Stimulated activated CD4-positive, alpha-beta T cell treated with anti-CD3 and anti-CD28 coated beads, Interleukin-15, amount 100 ng/mL, for 1 hour (primary cell): ENCODE measurements at places on chromosomes 2 and 18.

DNA sequence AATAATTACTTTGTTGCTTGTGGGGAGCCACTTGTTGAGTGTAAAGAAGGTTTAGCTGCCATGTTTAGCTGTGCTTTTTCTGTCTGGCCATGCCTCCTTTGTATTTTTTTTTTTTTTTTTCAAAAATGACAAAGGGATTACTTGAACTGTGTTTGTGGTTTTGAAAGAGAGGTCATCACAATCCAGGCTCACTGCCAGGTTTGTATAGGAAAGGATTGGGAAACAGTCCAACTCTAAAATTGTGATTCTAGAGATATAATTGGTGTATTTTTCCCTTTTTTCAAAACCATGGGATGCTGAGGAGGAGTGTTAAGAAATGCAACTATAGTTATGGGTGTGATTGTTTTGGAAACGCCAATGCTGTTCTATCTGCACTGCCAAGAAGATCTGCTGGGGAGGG lies 4.3 kb downstream of the ITPRIPL1 start:
- DNase-seq, result no peak

- DNase-seq, result no peak
Measured at GRCh38 chr2:35063836-35064235, 1291.7 kb upstream of the CRIM1 start.

DNA sequence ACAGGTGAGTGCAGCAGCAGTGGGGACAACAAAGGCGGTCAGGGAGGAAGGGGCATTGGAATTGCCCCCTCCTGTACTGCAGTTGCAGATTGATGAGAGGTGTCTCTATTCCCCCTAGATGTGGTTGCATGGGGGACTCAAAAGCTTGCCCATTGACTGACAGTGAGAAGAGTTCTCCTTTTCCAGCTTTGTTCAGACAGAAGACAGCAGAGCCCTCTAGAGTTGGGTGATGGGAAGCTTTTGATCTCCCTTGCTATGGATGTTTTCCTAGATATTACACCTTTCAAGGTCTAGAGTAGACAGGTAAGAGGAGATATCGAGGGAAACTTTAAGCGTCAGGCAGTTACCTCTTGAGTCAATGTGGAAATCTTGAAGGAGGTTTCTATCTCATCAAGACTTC lies 2.9 kb downstream of the PROKR1 start:
- DNase-seq, result no peak

- DNase-seq, result no peak
Measured at GRCh38 chr18:61982475-61982874, 89.7 kb upstream of the RNF152 start.

DNA sequence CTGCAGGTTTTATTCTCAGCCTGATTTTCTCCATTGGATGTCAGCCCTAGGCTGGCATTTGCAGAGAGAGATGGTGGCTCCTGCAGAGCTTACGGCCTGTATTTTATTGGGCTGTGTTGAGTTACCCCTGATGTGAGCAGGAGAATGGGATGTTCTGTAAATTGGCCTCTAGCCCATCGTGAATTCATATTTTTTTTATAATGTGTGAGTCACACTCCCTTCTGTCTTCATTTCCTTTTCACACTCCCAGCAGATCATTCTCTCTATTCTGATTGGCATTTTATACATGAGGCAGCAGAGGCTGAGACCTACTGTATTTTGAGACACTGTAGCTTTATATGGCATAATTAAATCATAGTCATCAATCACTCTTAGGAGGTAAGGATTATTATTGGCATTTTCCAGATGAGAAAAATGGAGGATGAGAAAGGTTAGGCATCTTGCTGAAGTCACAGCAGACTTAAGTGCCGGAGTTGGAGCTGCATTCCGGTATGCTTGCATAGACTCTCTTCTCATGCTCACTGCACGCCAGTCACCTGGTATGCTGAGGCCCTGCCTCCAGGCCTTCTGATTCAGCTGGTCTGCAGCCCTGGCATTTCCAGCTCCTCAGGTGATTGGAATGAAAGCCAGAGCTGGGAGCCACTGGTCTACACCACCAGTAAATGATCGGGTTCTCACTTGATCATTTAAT lies 142.4 kb downstream of the NEDD4L start:
- no peak for DNase-seq

DNA sequence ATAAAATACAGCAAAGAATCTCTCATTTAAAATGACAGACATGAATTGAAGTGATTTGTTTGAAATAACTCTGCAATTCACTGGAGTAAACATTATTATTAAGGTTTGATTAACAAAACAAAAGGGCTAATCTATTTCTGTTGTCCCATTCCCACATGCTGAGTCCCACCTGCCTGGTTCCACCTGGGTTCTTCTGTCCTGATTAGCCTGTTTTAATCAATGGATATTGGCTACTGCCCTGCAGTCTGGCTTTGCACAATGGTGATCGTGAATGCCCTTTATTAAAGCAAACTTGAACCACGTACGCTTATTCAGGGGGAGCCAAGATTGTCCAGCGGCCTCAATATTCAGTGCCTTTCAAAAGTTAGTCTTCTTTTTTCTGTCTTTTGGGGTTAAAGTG lies 72.8 kb upstream of the CDH19 start:
- no peak for DNase-seq

DNA sequence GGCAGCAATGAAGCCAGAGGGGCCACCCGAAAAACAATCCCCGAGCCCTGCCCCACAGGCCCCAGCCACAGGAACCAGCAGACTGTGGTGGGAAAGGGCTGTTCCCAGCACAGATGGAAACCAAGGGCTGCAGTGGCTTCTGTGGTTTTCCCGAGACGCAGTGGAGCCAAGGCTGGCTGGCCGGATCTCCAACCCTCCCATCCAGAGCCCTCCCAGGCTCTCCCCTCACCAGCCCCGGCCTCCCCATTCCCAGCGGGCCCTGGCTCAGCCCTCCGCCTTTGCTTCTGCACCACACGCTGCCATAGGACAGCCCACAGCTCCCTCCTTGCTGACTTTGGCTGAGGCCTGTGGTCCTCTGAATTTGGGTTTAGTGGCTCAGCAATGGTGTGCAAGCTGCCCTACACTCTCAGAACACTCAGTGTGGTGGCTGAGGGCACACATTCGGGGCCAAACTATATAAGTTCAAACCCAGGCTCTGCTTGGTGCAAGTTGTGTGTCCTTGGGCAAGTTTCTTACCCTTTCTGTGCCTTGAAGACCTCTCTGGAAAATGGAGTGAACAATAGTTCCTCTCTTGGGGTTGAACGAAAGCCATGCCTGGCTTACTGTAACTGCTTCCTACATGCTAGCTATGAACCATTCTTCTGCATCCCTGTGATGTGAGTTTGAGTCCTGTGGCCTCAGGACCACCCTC lies 200.1 kb downstream of the SMAD7 start:
- DNase-seq, result no peak

DNA sequence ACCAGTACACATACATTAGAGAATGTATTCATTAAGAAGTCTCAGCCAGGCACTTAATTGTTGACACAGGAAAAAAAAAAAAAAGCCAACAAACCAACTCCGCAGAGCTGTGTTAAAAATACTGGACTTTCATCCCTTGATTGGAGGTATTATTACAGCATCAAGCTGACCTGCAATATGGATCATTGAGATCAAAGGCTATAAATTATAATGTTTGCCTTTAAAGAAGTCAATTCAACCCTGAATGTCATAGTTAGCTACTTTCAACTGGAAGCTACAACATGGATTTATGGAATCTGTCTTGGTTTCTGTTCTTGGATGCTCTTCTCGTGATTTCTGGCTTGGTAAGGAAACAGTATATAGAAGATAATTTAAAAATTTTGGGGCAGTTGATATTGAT lies at the start of gene MEP1B:
Gene MEP1B (plus strand): TSS at position 250 of the 400 bp plus-strand sequence. CDS start 32 bp downstream, at position 282.
- no peak for DNase-seq

GRCh38 chr2:220956429-220956828 lies 615.7 kb downstream of the EPHA4 start:
- DNase-seq, result no peak

DNA sequence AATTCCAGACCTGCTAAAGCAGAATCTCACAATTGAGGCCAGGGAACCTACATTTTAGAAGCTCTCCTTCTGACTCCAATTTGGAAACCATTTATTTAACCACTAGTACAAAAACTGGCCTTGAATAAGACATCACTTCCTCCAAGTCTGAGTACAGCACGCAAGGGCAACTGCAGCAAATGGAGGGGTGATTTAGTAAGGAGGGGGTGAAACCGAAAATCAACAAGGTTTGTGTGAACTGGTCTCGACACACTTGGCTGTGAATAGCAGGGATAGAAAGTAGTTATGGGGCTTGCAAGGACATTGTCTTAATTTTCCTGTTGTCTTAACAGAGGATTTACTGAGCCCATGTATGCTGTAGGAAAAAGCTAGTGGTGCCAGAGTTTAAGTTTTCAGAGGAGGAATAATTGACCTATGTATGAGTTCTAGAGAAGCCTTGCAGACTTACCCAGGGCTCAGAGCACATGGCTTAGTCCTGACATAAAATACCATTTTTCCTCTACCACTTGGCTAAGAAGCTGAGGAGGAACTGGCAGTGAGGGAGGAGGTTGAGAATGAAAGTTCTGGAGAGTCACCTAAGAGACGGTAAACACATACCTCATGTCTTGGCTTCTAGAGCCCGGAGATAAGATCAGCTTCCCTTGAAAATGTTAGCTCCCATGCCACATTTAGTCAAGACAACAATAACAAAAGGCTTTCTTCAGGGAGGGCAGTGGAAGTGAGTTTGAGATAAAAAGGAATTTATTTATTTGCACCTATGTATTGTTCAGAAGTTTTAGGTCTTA lies 114.8 kb downstream of the SMAD2 start:
- DNase-seq, result no peak

DNA sequence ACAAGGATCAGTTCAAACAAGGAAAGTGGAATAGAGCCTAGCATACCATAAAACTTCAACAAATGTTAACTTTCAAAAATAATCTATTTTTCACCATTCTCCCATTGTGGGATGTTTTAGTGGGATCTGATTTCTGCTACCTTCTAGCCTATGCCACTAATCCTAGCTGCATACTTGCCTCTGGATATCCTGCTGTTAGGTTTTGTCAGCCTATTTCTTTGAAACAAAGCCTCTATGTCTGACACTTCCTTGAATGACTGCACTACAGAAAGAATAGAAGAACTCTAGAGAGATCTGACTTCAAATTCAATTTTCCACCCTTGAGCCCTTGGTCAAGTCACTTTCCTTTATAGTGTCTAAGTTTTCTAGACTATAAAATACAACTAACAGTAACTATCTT lies 291.5 kb downstream of the PTH2R start:
- DNase-seq, result no peak

DNA sequence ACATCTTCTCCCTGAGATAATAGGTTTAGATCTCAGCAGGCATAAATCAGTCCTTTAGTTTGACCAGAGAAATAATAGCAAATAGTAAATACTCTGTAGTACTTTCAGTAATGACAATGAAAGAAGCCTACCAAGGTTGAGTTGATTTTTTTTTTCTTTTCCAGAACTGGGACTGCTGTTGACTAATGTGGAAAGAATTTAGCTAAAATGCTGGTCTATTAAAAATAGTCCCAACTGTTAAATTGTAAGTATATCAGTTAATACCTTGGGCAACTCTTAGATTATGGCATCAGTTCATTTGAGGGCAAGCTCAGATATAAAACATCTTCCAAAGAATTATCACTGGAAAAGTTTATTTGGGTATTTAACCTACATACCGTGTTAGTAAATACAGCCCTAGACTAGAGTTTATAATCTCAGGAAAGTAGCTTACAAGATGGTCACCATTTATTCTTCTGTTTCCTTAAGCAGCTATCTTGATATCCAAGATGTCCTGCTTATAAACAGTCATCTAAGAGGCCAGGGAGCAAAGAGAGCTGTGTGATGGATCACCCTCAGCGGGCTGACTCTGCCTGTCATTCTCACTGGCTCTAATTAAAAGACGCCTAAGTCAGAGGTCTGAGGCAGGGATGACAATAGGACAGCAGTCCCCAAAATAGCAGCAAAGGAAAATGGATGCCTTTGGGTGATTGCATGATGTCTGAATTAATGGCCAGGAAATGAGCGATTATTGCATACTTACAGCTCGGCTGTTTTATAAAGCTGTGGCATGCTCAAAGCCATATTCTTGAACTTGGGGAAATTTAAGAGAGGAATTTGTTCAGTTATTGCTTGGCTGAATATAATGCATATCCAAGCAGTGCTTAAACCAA lies 121.3 kb downstream of the MTX2 start:
- DNase-seq, result no peak

DNA sequence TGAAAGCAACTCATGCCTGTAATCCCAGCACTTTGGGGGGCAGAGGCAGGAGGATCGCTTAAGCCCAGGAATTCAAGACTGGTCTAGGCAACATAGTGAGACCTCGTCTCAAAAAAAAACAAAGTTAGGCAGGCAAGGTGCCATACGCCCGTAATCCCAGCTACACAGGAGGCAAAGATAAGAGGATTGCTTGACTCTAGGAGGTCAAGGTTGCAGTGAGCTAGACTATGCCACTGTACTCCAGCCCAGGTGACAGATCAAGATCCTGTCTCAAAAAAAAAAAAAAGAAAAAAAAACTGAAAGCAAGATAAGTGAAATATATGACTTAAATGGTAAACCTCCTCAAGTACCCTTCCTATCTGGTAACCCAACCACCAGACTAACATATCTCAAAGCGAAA lies 59.8 kb downstream of the USP34 start:
- no peak for DNase-seq

DNA sequence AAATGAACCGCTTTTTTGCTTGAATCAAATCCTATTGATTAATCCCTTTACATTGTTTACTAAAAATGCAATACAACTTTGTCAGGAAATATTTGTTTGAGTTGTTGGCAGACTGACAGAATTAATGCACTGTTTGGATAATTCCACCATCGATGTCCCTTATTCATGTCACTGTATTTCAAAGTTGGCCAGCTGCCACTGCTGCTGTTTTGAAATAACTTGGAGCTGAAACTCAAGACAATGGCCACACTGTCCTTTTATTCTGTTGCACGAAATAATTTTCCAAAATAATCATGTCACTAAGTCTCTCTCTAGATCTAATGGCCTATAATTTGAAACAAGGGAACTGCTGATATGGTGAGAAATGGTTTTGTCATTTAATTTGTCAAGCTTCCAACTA lies 55.2 kb upstream of the PAX3 start:
- no peak for DNase-seq
